ENCODE measurements at places on chromosomes 5 and 9. TPM values are rescaled to one million over a fixed set of nuclear protein-coding genes. Genes with fewer than 3 reads are reported as not detected.

- no peaks in the 10 kb centered on the region for H3K36me3 ChIP-seq
- no peak overlapping the region for H3K27ac ChIP-seq
- no peak for DNase-seq
- no peak overlapping the region for H3K4me3 ChIP-seq
- peaks cover 14% of the 10 kb centered on the region for H3K4me1 ChIP-seq
- peaks cover 21% of the 10 kb centered on the region for H3K27me3 ChIP-seq
Measured at GRCh38 chr5:16931334-16932110, 4.6 kb downstream of the MYO10 start.

DNA sequence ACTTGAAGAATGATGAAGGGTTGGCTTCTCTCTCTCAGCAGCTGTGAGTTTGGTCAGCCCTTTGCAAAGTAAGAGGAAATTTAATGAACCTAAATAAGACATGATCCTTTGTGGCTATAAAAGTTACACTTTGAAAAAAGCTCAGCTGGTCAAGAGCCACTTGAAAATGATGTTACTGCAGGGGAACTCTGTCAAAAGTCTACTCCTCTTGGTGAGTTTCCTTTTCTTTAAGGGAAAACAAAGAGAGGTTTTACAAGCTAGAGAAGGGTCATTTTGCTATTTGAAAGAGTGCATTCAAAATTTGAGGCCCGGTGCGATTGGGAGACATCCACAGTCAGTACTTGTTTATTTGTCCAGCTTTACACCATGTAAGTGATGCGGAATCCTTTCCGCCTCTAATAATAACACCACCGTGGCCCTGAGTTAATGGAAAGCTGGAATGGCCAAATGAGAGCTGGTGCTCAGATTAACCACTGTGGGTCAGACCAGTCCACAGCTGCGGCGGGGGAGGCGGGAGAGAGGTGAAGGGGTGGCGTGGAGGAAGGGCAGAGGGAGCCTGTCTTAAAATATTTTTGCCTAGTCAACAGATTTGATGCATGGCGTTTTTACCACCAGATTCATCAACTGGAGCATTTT is 404.0 kb downstream of the TLE4 start:
- H3K27me3 ChIP-seq: peaks cover 3% of the 10 kb centered on the region
- DNase-seq: no peak
- H3K4me3 ChIP-seq: no peak overlapping the region
- no peaks in the 10 kb centered on the region for H3K4me1 ChIP-seq
- no peaks in the 10 kb centered on the region for H3K36me3 ChIP-seq
- no peak overlapping the region for H3K27ac ChIP-seq

DNA sequence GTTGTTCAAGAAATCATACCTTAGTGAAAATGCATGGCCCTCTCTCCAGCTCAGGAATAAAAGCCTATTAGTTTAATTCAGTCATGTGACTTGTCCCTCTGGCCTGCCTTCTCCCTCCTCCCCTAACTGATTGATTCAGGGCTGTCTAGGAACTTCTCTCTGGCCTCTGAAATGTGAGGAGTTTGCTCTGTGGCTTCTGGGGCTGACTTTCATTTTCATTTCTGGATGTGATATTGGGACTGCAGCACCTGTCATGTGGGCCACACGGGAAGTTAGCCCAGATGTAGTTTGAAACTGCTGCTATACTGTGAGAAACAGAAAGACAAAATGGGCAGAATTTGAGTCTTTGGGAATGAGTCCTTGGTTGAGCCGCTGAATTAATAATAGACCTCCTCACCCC is 44.8 kb downstream of the PARP8 start:
- no peaks in the 10 kb centered on the region for H3K36me3 ChIP-seq
- peak overlapping the region; percentile 67 for H3K4me3 ChIP-seq
- peak overlapping the region; percentile 77 for H3K27ac ChIP-seq
- DNase-seq: peak; percentile 63
- H3K27me3 ChIP-seq: no peaks in the 10 kb centered on the region

IL33 gene
- total RNA-seq: not detected

DNA sequence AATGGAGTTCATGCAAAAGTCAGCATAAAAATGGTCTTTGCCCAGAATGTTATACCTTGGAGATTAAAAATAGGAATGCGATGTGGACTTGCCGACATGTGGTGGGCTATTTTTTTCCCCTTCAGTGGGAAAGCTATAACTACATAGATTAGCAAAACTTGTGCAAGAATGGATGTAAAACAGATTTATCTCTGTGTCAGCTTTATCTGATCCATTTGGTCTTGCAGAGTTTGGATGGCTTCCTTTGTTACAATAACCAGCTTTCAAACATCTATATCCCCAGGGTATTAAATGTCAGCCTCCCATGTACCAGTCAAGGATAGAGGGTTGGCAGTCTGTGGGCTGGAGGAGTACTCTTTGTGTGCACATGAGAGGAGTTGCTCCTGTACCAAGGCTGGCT is 284.9 kb downstream of the TMEM38B start:
- H3K4me1 ChIP-seq: no peaks in the 10 kb centered on the region
- no peak overlapping the region for H3K4me3 ChIP-seq
- H3K36me3 ChIP-seq: no peaks in the 10 kb centered on the region
- H3K27ac ChIP-seq: no peak overlapping the region

DNA sequence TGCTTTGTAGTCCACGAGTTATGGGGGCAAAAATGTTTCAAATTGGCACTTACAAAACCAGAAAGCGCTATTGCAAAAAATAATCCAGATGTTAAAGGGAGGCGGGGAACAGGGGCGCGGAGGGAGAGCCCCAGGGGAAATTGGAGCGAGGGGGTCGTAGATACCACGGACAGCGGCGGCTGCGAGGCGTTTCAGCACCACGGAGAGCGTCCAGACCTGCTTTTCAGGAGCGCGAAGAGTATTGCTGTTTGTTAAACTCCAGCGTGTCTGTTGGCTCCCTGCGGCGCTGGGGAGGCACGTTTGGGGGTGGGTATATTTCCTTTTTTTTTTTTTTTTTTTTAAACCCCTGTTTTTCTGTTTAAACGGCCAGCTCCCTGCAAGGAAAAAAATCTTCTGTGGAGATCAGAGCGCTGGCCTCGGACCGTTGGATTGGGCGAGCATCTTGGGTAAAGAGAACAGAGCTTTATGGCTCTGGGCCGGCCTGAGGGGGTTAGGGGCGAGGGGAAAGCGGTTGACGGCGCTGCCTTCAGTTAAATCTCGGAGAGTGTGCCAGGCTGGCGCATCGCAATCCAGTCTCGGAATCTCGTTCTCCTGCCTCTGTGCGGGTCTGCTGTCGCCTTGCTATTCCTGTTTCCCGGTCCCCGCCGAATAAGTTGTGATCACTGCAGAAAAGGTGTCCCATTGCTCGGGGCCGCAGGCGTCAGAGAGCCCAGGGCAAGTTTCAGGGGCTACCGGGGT is at the start of gene GLRA1:
GLRA1 (minus strand) TSS at position 288 of the 738 bp plus-strand sequence. CDS start 302 bp downstream, outside the sequence.
- H3K4me3 ChIP-seq: no peak within 1 kb of the TSS
- peak; percentile 44 for DNase-seq

DNA sequence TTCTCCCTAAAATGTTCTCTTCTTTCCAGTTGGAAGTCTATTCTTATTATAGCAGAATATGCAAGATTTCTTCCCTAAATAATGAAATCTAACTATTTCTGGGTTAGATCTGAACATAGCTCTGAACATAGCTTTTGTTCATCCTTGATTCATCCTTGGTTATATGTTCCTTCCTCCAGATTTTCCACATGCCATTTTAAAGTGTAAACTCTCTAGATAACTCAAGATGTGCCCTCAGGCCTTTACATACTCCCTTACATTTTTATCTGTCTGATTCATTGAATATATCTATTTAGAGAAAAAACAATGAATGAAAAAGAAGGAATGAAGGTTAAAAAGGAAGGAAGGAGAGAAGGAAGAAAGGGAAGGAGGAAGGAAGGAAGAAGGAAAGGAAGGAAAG is 100.9 kb downstream of the FBXO38 start:
- no peak overlapping the region for H3K27ac ChIP-seq
- peaks cover 7% of the 10 kb centered on the region for H3K27me3 ChIP-seq
- H3K4me1 ChIP-seq: no peaks in the 10 kb centered on the region
- no peak overlapping the region for H3K4me3 ChIP-seq
- DNase-seq: no peak
- H3K36me3 ChIP-seq: no peaks in the 10 kb centered on the region

DNA sequence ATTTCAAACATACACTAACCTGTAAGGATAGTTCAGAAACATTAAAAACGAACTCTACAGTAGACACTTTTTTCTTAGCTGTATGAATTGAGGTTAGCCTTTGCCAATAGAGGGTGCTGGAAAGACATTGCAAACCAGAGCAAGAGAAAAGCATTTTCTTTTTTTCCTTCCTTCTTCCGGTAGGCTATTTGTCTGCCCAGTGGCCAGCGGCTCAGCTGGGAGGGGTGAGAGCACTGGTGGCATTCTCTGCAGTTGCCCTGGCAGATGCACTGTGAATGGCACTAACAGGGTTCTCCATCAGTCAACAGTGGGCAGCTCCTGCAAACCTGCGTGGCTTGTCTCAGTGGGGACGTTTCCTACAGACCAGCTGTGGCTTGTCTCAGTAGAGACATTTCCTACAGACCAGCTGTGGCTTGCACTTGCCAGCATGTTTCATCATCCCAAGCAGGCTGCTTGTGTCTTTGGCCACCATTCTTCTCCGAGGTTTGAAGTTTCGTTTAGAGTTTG is 984.5 kb upstream of the CDH18 start:
- no peaks in the 10 kb centered on the region for H3K27me3 ChIP-seq
- no peaks in the 10 kb centered on the region for H3K36me3 ChIP-seq
- no peaks in the 10 kb centered on the region for H3K4me1 ChIP-seq
- DNase-seq: no peak
- no peak overlapping the region for H3K4me3 ChIP-seq
